Heart right ventricle (tissue), 16 donors: ENCODE measurements at places on chromosomes 16 and 17. TPM values are rescaled to one million over a fixed set of nuclear protein-coding genes. Genes with fewer than 3 reads are reported as not detected.

DNA sequence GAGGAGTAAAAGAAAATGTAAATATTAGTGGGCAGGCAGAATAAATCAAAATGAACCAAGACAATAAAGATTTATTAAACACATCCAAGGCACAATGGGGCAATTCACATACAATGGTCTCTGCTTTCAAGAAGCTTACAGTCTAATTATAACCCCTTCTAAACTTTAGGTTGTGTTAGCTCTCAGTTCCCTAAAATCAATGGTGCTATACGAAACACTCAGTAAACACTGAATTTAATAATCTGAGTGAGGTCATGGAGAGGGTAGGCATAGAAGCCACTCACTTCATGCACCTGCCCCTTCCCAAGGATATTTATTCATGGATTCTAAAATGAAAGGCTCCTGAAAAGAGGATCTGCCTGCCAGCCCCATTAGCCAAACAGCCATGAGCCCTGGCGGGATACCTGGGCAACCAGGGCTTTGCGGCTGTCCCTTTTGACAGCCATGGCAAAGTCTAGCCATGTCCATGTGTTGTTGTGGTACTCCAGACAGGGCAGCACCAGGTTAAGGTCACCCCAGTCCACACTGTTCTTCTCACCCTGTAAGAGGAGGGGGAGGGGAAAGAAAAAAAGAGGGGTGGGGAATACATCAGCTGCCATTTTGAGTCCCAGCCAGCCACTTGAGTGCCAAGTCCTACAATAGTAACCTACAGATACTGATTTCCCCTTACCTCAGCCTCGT is 1.4 kb upstream of the RSKR start:
- H3K4me1 ChIP-seq: no peaks in the 10 kb centered on the region
- no peak overlapping the region for H3K27ac ChIP-seq
- peaks cover 44% of the 10 kb centered on the region for H3K36me3 ChIP-seq

Gene NHLRC4
- total RNA-seq: 0.30 TPM

GRCh38 chr16:53805113-53805512 is 101.2 kb downstream of the FTO start:
- no peak for DNase-seq
- no peaks in the 10 kb centered on the region for H3K27me3 ChIP-seq
- H3K4me3 ChIP-seq: no peak overlapping the region
- H3K36me3 ChIP-seq: no peaks in the 10 kb centered on the region
- peaks cover 4% of the 10 kb centered on the region for H3K4me1 ChIP-seq
- H3K27ac ChIP-seq: no peak overlapping the region

GRCh38 chr17:34161690-34162089 is 93.4 kb upstream of the CCL2 start:
- H3K27ac ChIP-seq: no peak overlapping the region
- H3K4me3 ChIP-seq: no peak overlapping the region
- H3K4me1 ChIP-seq: peaks cover 4% of the 10 kb centered on the region
- no peaks in the 10 kb centered on the region for H3K36me3 ChIP-seq

Gene PRSS22
- not detected for total RNA-seq

Gene CDC6
- 0.64 TPM for total RNA-seq

Gene PRPSAP1
- 27.6 TPM for total RNA-seq

- peaks cover 51% of the 10 kb centered on the region for H3K36me3 ChIP-seq
- H3K27me3 ChIP-seq: no peaks in the 10 kb centered on the region
- H3K27ac ChIP-seq: peak overlapping the region; percentile 89
- peak overlapping the region; percentile 76 for H3K4me3 ChIP-seq
- no peak for DNase-seq
Measured at GRCh38 chr17:42774066-42774745, 957 bp downstream of the VPS25 start.

Gene TP53TG3
- total RNA-seq: not detected

Gene AIPL1
- total RNA-seq: not detected

Gene OR1D2
- not detected for total RNA-seq

GRCh38 chr17:54861471-54861983 is 39.1 kb upstream of the TOM1L1 start:
- H3K4me3 ChIP-seq: no peak overlapping the region
- no peaks in the 10 kb centered on the region for H3K36me3 ChIP-seq

DNA sequence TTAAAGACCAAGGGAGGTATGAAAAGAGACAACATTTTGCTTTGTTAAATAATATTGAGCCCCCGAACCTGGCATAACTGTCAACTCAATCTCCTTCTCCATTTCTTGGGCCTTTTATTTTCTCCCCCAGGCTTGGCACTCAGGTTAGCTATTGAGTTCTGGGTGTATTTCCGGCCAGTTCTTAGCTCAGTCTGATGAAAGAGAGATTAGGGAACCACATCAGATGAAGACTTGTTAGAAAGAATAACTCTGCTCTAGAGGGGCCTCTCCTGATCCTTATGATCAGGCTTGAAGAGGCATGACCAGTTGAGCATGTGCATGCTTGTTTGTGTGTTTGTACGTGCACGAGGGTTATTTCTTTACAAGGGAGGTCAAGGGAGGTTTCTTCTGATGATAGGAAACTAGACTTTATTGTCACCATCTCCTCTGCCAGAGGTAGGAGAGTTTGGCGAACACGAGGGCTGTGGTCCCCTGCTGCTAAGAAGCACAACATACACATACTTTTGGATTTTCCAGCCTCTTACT is 29.2 kb upstream of the HS3ST2 start:
- no peak overlapping the region for H3K27ac ChIP-seq
- no peaks in the 10 kb centered on the region for H3K27me3 ChIP-seq
- no peaks in the 10 kb centered on the region for H3K4me1 ChIP-seq
- no peak for DNase-seq
- H3K36me3 ChIP-seq: no peaks in the 10 kb centered on the region

Gene CEP95
- total RNA-seq: 12.0 TPM

DNA sequence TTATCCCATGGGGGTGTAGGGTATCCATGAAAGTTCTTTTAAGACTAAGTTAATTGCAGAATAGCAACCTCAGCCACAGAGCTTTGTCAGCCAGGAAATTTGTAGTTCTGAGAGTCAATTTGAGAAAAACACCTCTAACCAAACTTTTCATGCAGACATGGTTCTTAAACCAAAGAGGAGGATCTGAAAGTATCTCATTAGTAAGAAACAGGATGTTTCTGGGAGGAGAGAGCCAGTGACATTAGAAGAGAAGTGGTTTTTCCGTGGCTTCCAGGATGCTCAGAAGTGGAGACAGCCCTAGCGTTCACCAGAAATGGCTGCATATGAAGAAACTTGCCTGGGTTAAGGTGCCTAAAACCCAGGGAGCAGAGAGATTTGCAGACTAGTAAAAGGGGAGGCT is 7.9 kb downstream of the GNAO1 start:
- peaks cover 3% of the 10 kb centered on the region for H3K4me1 ChIP-seq
- no peak overlapping the region for H3K27ac ChIP-seq
- H3K27me3 ChIP-seq: no peaks in the 10 kb centered on the region

GRCh38 chr16:51440131-51440889 is 289.2 kb upstream of the SALL1 start:
- no peak overlapping the region for H3K27ac ChIP-seq
- H3K4me3 ChIP-seq: no peak overlapping the region
- H3K36me3 ChIP-seq: no peaks in the 10 kb centered on the region
- peaks cover 9% of the 10 kb centered on the region for H3K27me3 ChIP-seq
- DNase-seq: no peak

DNA sequence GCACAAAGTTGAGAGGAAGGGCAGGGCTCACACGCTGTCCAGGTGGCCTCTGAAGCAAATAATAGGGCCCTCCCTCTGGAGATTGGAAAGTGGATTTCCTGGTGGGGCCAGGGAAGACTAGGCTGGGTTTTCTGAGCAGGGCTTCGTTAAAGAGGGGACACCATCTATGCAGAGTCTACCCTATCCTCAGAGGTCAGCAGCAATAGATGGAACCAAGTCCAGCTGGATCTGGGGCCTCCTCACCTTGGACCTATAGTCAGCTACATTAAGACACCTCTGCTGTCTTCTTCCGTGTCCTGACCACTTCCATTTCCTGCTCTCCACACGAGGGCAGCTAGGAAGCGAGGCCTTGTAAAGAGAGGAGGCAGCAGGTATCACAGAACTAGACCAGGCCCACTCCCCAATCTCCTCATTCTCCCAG is 14.7 kb upstream of the ST6GALNAC1 start:
- no peak overlapping the region for H3K4me3 ChIP-seq
- H3K27me3 ChIP-seq: no peaks in the 10 kb centered on the region

- H3K4me1 ChIP-seq: no peaks in the 10 kb centered on the region
- H3K27me3 ChIP-seq: peaks cover 39% of the 10 kb centered on the region
- no peak overlapping the region for H3K27ac ChIP-seq
- no peaks in the 10 kb centered on the region for H3K36me3 ChIP-seq
- no peak overlapping the region for H3K4me3 ChIP-seq
Measured at GRCh38 chr17:72477491-72477890, 356.7 kb downstream of the SOX9 start.

Gene CD300H
- total RNA-seq: not detected

DNA sequence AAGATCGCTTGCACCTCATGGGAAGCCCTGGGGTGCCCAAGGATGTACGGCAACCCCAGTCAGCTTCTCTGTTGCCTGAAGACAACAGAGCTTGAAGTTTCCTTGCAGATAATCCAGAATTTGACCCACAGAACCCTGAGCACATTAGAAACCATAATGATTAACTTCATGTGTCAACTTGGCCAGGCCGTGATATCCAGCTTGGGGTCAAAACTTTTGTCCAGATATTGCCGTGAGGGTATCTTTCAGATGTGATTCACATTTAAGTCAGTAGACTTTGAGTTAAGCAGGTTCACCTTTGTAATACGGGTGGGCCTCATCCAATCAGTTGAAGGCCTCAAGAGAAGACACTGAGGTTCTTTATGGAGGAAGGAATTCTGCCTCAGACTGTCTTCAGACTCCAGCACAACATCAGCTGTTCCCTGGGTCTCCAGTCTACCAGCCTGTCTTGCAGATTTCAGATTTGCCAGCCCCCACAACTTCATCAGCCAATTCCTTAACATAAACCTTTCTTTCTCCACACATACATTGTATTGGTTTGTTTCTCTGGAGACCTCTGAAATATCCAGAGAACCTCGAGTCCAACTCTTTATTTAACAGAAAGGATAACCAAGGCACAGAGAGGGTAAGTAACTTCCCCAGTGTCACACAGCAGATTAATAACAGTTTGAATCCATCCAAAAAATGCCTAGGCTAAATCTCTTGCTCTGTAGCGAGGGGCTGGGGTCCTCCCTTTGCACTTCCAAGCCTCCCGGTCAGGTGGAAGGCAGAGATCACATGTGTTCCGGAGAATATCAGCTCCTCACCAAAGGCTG is 171.1 kb downstream of the SALL1 start:
- no peak overlapping the region for H3K27ac ChIP-seq
- DNase-seq: no peak
- no peaks in the 10 kb centered on the region for H3K4me1 ChIP-seq
- H3K36me3 ChIP-seq: no peaks in the 10 kb centered on the region

Gene DRG2
- total RNA-seq: 21.3 TPM

Gene HBQ1
- total RNA-seq: not detected

- H3K27ac ChIP-seq: peak overlapping the region; percentile 31
- H3K27me3 ChIP-seq: no peaks in the 10 kb centered on the region
- DNase-seq: peak; percentile 21
- peaks cover 9% of the 10 kb centered on the region for H3K4me1 ChIP-seq
Measured at GRCh38 chr17:51118330-51119195, 2.1 kb downstream of the SPAG9 start.

DNA sequence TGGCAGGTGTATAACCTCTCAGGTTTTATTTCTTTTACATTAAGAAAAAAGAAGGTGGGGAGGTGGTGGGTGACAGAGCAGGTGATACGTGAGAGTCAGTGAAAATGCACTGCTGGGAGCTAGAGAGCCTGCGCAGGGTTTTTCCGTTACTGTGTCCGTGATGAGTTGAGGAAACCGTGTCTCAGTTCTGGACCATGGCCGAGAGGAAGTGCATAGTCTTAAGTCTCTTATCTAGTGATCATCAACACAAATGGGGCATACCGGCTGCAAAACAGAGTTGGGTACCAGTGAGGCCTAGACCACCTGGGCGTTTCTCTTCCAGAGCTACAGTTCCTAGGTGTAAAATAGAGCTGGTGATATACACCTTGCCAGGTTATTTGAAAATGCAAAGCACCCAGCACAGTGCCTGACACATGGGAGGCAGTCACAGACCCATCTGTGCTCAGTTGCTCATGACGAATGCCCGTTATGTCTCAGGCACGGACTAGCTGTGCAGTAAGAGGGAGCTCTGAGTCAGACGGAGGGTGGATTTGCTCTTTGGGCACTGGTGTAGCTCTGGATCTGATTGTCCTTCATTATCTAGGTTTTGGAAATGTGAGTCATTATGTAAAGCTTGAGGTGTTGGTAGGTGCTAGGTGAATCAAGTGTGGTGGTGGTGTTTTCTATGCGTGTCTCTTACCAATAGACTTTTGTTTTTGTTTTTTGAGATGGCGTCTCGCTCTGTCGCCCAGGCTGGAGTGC is 60.9 kb downstream of the RPTOR start:
- DNase-seq: no peak
- no peak overlapping the region for H3K27ac ChIP-seq
- H3K36me3 ChIP-seq: no peaks in the 10 kb centered on the region
- H3K4me3 ChIP-seq: no peak overlapping the region

Gene INTS2
- total RNA-seq: 12.1 TPM

- no peaks in the 10 kb centered on the region for H3K4me1 ChIP-seq
- no peak for DNase-seq
- no peak overlapping the region for H3K4me3 ChIP-seq
- no peaks in the 10 kb centered on the region for H3K36me3 ChIP-seq
Measured at GRCh38 chr17:54795046-54795445, 105.6 kb upstream of the TOM1L1 start.

- H3K27me3 ChIP-seq: no peaks in the 10 kb centered on the region
- H3K27ac ChIP-seq: peak overlapping the region; percentile 90
- no peaks in the 10 kb centered on the region for H3K36me3 ChIP-seq
- H3K4me1 ChIP-seq: peaks cover 7% of the 10 kb centered on the region
- peak; percentile 74 for DNase-seq
Measured at GRCh38 chr17:4808378-4808767, 1.4 kb downstream of the PLD2 start.

Gene RRAD
- total RNA-seq: 368 TPM

DNA sequence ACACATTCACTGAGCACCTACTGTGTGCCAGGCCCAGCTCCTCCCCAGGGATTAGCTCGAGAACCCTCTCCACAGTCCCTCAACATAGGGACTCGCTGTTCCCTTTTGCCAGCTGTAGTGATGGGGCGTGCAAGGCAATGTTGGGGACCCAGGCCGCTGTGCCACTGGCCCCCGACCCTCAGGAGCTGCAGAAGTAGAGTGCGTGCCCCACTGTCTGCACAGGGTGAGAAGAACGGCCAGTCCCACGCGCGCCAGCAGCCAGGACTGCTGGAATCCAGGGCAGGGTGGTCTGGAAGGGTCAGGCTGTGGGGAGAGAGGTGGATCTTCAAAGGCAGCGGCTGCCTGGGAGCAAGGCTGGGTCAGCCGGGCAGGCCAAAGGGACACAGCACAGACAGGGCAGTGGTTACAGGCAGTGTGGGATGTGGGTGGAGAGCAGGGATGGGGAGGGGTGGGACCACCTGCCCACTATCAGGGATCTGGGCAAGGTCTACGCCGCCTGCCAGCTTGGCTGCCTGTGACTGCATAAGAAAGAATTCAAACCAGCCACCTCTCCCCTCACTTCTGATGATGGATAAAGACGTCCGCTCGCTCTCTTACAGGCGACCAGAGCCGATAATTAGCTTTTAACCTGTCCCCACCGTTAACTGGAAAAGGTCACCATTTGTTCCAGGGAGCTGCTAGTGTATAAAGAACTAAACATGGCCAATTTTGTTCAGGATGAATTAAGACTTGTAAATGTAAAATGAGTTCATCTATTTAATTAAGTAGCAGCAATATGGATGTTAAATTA is 86.7 kb upstream of the GSE1 start:
- no peak overlapping the region for H3K4me3 ChIP-seq
- no peak for DNase-seq
- no peaks in the 10 kb centered on the region for H3K27me3 ChIP-seq
- peaks cover 45% of the 10 kb centered on the region for H3K4me1 ChIP-seq

- H3K4me3 ChIP-seq: no peak overlapping the region
- no peaks in the 10 kb centered on the region for H3K27me3 ChIP-seq
- no peak for DNase-seq
- H3K4me1 ChIP-seq: no peaks in the 10 kb centered on the region
Measured at GRCh38 chr17:8643855-8644506, 13.5 kb upstream of the MYH10 start.

Gene WFIKKN2
- 1.0 TPM for total RNA-seq
